ENCODE measurements at places on chromosomes 7 and 10.

DNA sequence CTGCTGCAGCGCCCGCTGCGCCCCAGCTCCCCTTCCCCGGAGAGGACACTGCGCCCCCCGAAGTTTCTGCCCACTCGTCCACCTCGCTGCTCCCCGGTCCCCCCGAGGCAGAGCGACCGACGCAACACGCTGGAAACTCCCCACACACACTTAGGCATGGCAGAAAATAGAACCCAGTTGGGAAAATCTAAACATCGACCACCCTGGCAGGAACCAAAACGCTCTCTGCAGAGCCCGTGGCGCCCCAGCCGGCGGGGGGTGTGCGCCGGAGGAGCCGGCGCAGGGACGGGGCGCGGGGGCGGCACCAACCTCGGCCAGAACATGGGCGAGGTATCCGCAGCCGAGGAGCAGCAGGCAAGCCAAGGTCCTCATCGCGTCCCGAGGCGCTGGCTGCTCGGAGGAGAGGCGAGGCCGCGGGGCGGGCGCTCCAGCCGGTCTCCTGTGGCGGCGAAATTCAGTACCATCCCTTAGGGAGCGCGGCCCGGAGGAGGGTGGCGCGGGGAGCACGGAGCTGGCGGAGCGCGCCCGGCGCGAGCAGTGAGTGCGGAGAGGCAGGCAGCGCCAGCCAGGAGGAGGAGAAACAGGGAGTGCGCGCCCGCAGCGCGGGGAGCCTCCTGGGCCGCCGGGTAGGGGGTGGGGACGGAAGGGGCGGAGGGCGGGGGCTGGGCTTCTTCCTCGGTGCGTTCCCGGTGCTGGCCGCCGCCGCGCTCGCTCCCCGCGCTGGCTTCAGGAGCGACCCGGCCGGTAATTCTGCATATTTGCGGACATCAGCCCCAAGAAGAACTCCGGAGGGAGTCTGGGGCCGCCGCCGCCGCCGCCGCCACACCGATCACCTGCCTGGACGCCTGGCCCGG lies 789 bp downstream of the PDGFA start:
- DNase-seq, result peak; percentile 78

DNA sequence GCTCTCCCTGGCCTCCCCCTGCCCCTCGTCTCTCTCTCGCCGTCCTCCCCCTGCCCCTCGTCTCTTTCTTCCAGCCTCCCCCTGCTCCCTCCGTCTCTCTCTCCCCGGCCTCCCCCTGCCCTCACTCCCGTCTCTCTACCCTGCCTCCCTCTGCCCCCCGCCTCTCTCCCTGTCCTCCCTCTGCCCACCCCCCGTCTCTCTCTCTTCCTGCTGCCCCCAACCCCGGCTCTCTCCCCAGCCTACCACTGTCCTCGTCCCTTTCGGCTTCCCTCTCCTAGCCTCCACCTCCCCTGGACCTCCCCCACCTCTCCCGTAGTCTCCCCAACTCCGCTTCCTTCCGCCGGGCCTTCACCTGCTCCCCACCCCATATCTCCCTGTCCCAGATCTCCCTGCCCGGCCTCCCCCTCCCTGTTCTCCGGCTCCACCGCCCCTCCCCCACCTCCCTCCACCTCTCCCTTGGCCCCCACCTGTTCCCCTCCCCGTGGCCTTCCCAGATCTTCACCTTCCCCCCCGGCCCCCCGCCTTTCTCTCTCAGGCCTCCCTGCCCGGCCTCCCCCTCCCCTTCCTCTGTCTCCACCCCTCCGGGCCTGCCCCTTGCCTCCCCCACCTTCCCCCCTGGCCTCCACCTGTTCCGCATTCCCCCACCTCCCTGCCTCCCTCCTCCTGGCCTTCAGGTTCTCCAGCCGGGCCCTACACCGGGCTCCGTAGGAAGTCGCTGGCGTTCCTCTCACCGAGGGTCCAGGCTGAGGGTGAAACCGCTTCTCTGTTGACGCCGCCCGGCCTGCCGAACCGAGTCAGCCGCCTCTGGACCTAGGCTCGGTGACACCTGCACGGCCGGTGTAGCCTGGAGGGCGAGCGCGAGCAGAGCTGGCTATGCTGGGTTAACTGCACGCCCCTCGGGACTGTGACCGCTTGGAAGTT lies 1.2 kb downstream of the GET4 start:
- no peak for DNase-seq

GRCh38 chr7:73626814-73627213 lies 2.5 kb upstream of the MLXIPL start:
- no peak for DNase-seq

DNA sequence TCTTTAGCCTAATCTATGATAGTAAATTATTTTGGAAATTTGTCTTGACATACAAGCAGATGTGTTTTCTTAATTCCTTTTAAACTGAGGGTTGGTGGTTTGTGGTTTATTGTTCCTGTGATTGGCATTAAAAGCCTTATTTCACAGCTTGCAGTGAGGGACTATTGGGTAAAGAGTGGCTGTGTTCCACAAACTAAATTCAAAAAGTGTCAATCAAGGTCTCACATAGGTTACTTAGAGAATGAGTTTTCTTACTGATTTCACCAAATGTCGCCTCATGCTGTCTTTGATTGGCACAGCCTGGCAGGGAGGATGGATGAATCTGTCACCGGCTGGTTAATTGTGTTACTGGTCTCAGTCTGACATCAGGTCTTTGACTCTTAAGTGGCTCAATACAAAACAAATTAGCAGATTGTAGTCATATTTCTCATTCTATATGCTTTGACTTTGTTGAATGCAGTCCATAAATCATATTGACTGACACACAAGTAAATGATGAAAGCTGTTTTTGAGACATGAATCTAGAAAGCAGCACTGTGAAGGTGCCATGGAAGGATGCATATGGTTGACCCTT lies 66.8 kb upstream of the CYP26C1 start:
- no peak for DNase-seq

DNA sequence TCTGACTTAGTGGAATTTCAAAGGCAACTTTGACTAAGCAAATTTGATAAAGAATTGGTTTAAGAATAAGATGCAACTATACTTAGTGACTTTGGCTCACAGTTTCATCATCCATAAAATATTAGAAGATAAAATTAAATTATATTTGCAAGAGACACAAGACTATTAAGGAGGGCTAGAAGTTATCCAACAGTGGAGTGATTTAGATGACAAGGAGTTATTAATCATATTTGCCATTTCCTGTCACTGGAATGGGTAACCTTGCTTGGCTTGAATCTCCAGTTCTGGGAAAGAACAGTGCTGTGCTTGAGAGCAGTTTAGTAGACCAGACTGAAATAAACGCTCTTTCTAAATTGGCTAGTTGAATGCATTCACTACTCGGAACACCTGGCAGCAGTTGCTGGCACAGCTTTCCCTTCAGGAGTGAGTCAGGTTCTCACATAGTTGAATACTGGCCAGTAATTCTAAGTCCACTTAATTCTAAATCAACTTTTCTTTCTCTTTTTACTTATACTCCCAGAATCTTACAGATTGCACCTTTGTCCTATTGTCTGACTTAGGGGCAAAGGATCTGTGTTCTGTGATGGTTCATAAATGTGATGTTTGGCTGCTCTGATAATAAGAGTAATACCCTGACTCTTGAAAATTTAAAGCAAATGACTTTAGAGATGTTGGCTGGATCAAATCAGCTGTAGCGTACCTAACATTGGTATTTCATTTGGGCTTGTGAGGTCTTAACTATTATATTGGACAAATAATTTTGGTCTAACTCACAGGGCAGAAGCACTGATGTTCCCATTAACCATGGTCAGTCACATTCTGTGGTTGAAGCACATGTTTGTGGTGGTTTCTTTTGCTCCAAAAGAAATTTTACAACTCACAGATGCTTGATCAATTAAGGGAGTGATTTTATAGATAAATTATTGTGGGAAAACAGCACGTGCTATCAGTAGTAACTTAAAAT lies 16.6 kb downstream of the STMP1 start:
- DNase-seq, result no peak

DNA sequence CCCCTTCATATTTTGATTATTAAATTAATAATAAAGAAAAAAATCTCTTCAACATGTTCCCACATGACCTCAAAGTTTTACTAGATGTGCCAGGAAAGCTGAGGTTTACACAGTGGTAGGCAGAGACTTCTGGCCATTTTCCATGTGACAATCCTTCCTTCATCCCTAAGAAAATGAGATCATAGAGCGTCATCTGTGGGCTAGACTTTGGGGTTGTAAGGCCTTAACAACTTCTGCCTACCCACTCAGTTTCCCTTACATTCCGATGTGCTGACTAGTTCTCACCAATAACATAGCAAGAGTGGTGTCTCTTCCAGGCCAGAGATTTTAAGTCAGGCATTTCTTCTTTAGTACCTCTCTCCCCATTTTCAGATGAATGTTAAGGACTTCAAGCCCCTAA lies 171.1 kb upstream of the PHF14 start:
- DNase-seq, result peak; percentile 14

DNA sequence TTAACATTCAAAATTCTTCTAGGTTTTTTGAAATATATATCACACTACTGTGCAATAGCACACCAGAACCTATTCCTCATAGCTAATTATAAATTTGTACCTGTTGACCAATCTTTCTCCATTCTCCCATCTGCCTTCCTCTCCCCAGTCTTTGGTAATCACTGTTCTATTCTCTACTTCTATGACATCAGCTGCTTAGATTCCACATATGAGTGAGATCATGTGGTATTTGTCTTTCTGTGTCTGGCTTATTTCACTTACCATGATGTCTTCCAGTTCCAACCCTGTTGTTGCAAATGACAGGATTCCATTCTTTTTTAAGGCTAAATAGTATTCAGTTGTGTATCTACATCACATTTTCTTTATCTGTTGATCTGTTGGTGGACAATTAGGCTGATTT lies 54.4 kb upstream of the CCDC6 start:
- no peak for DNase-seq

DNA sequence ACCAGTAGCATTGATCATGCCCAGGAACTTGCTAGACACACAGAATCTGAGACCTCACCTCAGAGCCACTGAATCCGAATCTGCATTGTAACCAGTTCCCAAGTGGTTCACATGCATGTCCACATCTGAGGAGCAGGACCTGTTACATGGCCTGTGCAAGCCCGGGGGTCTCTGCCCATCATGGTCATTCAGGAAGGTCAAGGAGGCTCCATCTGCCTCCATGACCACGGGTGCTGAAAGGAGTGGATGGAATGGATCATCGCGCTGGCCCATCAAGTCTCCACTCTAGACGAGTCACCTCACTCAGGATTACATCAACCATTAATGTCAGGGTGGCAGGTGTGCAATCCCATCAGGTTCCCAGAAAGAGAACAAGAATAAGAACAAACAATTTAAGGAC lies 85.8 kb upstream of the ADAM12 start:
- DNase-seq, result no peak

- DNase-seq, result peak; percentile 10
Observed at GRCh38 chr7:84674236-84674913, 479.8 kb upstream of the SEMA3A start.

DNA sequence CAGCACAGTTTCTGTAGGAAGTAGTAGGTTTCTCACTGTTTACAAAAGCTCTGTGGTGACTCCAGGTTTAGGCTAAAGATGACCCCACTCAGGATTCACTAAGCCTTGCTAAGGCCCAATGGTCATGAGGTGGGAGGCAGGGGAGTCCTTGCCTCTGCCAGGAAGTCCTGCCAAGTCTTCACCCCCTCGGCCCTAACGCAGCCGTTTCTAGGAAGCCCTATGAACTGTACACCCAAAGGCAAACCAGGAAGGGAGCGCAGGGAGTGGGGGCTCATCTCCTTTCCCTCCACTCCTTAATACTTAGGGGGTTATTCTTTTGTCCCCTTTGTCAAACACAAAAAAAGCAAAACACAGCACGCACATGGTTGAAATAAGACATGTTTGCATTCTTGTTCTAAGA lies 64.6 kb downstream of the CTBP2 start:
- DNase-seq, result no peak

- DNase-seq, result no peak
Observed at GRCh38 chr7:94067047-94067446, 62.9 kb upstream of the BET1 start.

GRCh38 chr7:50640779-50641178 lies 75.6 kb upstream of the DDC start:
- no peak for DNase-seq

GRCh38 chr7:112023282-112023681 lies 182.9 kb downstream of the DOCK4 start:
- DNase-seq, result no peak

DNA sequence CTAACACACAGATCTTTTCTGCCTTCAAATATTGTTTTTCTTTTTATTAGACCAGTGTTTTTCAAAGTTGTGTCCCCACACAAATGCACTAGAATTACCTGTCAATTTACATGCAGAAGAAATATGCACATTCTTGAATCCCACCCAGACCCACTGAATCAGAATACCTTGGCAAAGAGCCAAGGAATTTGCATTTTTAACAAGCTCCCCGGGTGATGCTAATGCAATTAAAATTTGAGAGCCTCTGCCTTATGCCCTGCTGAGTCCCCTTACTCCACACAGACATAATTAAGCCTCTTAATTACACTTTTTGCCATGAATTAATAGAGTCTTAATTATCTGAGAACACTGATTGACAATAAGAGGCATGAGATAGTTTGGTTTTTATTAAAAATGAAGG lies 201.2 kb upstream of the GRB10 start:
- DNase-seq, result no peak

DNA sequence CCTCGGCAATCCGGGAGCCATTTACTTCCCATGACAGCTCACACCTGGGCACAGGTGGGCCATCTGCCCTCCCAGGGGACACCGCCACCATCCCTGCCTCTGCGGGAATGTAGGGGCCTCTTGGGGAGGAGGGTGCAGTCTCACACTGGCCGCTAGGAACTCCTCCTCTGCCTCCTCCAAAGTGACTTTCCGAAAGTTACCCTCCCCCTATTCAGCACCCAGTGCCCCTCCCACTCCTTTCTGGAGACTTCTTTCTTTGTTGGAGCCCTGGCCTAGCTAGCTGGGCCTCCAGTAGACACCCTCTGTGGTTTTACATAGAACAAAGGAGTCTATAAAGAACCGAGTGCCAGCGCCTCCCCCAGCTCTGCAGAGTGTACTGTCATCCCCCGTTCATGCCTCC lies 45.8 kb upstream of the MNX1 start:
- DNase-seq, result no peak

DNA sequence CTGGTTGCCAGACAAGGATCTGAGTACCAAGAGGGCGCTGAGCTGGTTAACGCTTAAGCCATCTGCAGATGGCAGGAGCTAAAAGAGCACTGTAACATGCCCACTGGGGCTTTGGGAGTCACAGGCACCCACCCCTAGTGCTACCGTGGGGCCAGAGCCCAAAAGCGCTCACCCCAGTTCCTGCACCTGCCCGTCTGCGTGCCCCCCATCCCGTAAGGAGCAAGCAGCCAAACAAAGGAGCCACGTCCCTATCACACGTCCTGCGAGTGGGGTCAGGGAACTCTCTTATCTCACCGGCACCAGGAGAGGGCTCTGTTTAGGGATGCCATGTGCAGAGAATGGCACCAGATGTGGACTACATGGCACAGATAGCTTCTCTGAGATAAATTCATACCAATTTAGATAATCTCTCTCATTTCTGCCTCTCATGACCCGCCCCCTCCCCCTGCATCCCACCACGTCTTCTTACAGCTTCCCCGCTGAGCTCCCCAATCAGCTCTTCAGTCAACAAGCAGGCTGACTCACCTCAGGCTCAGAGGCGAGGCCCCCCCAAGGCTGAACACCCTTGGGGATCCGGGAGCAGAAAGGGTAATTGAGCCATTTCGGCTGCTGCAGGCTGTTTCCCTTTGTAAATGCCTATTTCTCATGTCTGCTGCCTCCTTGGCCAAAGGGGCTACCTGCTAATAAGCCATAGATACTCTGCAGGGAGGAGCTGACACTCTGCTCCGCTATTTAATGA lies 235.7 kb downstream of the GRID1 start:
- DNase-seq, result no peak
